Stimulated activated CD8-positive, alpha-beta memory T cell treated with anti-CD3 and anti-CD28 coated beads, Interleukin-15, amount 100 ng/mL, for 24 hours (primary cell): ENCODE measurements at places on chromosomes 13 and 19.
A peak's percentile ranks its signal among the peaks of the same experiment; 100 is the strongest.

GRCh38 chr19:17109962-17110598, 34.5 kb downstream of the MYO9B start:
- no peak for DNase-seq

GRCh38 chr13:42946927-42947326, 45.1 kb downstream of the EPSTI1 start:
- no peak for DNase-seq

DNA sequence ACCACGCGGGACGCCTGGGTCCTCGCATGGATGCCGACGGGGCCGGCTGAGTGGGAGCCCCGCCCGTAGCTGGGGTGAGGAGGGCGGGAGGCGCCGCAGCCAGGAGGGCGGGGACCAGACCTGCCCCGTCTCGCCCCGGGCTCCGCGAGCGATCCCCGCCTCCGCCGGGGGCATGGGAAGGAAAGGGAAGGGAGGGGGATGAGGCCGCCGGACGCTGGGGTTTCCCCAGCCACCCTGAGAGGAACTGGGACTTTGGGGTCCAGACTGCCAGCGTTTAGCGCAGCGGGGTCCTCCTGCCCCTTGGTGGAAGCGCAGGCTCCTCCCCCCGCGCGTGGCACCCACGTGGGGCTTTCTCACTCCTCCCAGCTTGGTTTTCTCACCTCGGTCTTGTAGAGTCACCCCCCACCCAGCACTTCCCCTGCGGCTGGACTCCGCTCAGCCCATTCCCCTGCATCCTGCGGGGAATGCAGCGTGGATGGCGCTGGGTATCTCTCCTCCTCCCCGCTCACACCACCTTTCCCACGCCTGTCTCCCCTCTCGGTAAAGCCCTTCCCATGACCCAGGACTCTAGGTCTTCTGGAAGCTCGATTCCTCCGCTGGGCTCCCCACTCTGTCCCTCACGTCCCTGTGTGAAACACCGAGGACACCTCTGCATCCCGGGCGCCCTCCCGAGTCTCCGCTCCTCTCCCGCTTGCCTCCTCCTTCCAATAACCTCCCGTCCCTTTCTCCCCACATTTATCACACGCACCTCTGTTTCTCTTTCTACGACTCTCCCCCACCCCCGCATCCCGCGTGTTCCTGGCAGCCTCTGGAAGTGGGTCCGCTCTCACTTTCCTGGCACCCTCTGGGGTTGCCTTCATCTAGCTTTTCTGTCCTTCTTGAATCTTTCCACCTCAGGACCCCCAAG, 2.1 kb downstream of the TGFB1 start:
- DNase-seq = peak; percentile 67

GRCh38 chr13:30241532-30241931, 65.8 kb downstream of the KATNAL1 start:
- no peak for DNase-seq

- DNase-seq = no peak
Observed at GRCh38 chr13:101681834-101682233, 229.4 kb downstream of the ITGBL1 start.

DNA sequence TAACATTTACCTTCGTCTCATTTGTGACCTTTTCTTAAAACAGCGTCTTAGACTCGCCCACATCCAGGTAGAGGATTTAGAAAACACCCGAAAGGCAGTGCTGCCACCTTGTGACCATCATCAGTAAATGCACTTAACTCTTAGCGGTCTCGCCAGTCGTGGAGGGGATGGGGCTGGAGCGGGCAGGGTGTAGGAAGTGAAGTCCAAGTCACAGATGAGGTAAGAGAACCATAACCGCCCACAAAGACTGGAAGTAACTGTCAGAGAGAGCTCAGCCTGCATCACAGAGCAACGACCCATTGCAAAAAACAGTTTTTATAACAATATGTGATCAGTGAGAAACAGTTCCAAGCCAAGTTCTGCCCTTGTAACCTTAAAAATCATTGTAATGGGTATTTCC, 10.7 kb upstream of the CEACAM3 start:
- DNase-seq = peak; percentile 19

GRCh38 chr19:5894704-5895349, 8.8 kb downstream of the NDUFA11 start:
- DNase-seq = no peak

DNA sequence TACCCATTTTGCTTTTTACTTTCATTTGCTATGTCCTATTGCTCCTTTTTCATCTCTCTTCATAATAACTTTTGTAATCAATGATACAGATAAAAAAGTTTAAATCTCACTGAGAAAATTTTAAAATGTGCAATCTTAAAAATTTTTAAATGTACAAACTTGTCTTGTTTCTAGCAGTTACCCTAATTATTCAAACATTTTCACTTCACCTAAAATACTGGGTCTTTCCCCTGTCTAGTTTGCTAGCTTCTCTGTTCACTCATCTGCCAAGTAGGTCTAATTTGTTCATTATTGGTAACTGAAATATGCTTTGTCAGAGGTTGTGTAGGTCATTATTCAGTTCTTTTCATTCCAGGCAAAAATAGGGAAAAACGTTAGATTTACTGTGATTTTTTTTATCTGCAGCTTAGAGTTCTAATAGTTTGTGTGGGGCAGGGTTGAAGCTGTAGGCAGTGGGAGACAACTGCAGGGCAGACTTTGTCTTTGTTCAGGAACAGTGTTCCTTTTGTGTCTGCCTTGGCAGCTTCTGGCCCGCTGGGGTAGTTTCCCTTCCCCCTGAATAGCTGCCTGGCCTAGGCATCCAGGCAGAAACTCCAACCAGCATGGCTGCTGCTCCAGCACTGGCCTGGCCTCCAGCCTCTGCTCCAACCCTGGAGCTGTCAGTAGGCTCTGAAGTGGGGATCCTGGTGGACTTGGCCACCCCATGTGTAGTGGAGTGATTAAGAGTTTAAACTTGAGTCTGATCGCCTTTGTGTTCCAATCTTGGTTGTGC, 48.5 kb downstream of the WDFY2 start:
- no peak for DNase-seq

- no peak for DNase-seq
Observed at GRCh38 chr19:23415561-23416191, 20.4 kb upstream of the ZNF91 start.

- no peak for DNase-seq
Observed at GRCh38 chr13:39350461-39350881, 252.5 kb downstream of the LHFPL6 start.

- no peak for DNase-seq
Observed at GRCh38 chr13:33258808-33259193, 26.8 kb downstream of the STARD13 start.

DNA sequence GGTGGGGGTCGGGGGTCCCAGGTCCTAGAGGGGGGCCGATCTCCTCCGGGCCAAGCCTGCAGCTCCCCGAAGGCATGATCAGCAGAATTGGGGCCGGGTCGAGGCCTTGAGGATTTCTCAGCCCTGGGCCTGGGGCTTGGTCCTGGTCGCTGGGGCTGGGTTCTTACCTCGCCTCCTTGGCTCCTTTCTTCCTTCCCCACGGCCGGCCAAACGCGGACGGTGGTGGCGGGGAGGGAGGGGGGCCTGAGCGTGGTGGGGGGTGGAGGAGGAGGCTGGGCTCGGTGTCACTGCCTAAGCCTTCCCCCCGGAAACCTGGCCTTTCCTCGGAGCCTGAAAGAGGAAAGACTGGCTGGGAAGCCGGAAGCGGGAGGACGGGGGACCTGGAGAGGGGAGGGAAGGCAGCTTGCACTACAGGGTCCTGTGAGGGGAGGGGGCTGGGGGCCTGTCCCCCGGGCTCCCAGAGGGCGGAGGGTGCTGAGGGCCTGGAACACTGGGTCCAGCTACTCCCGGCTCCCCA, at the start of gene ZNF579:
Gene ZNF579, minus strand, starts transcription at position 221 of the 517 bp plus-strand sequence. CDS start 1,209 bp downstream, outside the sequence.
- DNase-seq = peak; percentile 52

DNA sequence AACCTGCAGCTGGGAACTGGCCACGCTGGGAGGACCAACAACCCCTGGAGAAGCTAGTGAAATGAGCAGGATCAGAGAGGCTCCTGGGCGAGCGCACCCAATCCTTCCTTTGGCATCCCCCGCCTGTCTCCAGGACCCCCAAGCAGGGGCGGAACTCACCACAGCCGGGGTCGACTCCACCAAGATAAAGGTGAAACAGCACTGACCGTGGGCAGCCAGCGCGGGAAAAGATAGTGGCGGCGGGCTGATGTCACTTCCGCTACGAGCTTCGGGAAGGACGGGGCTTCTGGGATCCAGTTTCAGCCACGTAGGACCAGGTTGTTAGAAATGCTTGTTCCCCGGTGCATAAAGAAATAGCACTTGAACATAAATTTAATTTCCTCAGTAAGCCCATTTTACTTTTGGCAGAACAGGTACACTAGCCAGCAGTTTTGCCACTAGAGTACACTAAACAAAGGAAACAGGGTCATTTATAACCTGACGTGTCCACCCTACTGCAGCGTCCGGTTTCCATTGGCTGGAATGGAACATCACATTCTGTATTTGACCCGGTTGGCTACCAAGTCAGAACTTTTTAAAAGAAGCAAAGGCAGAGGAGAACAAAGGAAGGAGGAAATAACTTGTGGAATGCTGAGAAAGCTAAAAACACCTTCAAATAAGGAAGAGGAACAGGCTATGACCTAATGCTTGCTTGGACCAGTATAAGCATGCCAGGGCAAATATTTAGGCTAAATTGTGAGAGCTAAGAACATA, 25.5 kb upstream of the ZNF562 start:
- DNase-seq = no peak
